SK-N-DZ (cell line): ENCODE measurements at places on chromosomes 6 and 20.

GRCh38 chr20:48080583-48080982 is 295.3 kb upstream of the SULF2 start:
- DNase-seq = no peak

DNA sequence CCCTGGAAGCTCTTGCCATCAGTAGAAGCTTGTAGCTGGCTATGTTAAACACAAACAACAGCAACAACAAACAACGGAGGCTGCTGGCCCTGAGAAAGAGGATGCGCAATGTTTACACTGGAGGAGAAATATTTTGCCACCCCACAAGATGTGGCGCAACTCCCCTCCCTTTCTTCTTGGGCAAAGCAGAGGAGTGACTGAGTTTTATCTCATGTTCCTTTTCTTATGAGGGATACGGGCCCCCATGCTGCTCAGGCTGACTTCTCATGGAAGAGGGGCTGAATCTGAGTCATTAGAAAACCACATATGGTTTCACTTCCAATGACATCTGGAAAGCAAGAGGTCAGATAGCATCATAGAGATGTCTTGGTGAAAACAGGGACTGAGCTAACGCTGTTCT is 75.9 kb upstream of the HDDC2 start:
- peak; percentile 21 for DNase-seq

DNA sequence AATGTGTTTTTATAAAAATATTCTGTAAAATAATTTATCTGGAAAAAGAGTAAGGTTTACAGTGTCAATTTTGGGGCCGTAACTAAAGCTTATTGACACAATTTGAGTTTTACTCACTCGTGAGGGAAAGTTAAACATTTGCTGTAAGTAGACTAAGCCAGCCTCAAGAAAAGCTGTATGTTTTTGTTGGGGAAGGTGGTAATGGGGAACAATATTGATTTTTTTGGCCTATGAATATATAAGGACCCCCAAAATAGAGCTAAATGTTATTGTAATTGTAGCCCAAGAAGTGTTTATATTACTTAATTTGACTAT is 1.4 kb downstream of the SENP6 start:
- no peak for DNase-seq

- DNase-seq = no peak
Observed at GRCh38 chr6:42313941-42314570, 96.4 kb upstream of the MRPS10 start.

- no peak for DNase-seq
Observed at GRCh38 chr20:32281711-32282110, 4.3 kb downstream of the KIF3B start.

- no peak for DNase-seq
Observed at GRCh38 chr6:11766589-11767450, 11.8 kb downstream of the ADTRP start.

- DNase-seq = no peak
Observed at GRCh38 chr6:90111387-90111786, 185.3 kb downstream of the BACH2 start.

DNA sequence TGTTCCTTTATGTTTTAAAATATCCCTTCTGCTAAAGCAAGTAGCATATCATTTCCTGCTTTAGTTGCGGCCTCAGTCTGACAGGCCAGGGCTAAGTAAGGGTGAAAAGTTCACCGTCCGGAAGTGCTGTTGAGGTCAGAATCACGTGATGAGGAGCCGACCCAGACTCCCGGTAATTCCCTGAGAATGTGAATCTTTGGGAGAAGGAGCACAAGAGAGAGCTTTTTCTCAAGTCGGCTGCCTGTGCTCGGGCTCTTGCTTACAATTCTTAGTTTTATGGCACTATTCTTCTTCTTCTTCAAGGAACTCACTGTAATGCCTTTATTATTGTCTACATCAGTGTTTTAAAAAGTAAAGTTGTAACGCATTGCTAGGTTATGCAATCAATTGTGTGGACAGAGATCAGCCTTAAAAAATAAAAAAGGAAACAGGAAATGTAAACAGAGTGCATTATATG is 309.3 kb downstream of the PRL start:
- peak; percentile 86 for DNase-seq

- no peak for DNase-seq
Observed at GRCh38 chr6:41043151-41043550, 884 bp downstream of the TSPO2 start.

- DNase-seq = no peak
Observed at GRCh38 chr6:25156123-25156522, 123.1 kb upstream of the CARMIL1 start.

DNA sequence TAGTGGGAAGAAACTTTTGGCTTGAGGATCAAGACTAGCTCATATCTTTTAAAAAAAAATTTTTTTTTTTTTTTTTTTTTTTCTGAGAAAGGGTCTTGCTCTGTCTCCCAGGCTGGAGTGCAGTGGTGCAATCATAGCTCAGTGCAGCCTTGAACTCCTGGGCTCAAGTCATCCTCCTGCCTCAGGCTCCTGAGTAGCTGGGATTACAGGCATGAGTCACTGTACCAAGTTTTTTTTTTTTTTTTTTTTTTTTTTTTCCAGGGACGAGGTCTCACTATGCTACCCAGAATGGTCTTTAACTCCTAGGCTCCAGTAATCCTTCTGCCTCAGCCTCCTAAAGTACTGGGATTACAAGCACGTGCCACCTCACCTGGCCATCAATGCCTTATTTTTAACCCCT is 27.9 kb downstream of the GCLC start:
- no peak for DNase-seq

DNA sequence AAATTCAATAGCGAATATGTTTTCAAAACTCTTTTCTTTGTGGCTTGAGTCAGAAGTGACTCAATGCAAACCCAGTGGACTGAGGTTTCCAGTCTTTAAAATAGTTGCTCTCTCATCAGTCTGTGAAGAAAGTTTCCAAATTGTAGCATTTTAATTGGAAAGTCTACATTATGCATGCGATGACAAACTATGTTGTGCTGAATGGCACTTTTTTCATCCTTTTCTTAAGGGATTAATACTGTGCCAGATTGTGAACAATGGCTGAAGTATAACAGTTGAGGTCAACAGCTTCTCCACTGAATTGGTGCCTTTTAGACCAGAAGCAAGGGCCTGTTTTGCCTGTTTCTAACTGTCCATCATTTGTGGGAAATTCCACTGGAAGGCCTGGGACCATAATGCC is 377.1 kb downstream of the BTBD9 start:
- DNase-seq = no peak

GRCh38 chr6:152271776-152272464 is 365.2 kb downstream of the SYNE1 start:
- DNase-seq = no peak

- peak; percentile 57 for DNase-seq
Observed at GRCh38 chr6:37103169-37104039, 66.5 kb upstream of the PIM1 start.

DNA sequence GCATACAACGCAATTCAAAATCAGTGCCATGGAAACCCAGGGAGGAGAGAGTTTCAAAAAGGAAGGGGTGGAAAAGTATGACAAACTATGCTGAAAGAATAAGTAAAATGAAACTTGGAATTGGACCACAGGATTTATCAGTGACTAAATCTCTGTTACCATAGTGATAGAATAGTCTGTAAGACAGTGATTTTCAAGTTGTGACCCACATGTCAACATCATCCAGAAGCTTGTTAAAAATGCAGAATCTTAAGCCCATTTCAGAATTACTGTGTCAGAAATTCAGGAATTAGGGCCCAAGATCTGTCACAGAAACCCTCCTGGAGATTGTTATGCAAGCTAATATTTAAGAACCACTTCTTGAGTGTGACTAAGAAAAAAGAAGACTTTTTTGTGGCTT is 417.7 kb upstream of the JAG1 start:
- no peak for DNase-seq

- no peak for DNase-seq
Observed at GRCh38 chr20:15703171-15703911, 869.9 kb downstream of the KIF16B start.

- no peak for DNase-seq
Observed at GRCh38 chr6:168417679-168418557, 23.1 kb upstream of the SMOC2 start.

- no peak for DNase-seq
Observed at GRCh38 chr6:143015300-143015706, 45.4 kb upstream of the AIG1 start.

DNA sequence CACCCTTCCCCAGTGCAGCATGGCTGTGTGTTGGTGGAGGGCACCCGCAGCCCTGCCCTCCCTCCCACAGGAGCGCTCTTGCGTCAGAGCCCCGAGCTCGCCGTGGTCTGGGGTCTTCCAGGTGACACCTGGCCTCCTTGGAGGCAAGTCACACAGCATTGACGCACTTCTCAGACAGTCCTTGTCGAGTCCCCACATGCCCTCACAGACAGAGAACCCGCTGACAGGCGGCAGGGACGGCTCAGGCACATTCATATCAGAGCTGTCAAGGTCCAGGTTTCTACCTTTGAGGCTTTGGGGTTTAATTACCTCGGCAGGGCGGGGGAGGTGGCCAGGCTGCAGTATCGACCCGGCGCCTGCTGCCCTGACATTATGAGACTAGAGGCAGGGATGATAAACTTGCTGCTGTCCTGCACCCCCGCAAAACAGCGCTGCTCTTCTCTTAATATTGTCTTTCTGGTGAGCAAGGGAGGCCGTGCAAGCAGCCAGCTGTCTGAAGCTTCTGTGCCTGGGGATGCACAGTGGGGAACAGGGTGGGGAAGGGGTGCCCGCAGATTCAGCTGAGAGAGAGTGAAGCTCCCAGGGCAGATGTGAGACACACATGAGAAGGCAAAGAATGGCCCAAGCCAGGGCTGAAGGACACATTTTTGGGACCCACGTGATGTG is 4.7 kb downstream of the NPEPL1 start:
- DNase-seq = no peak

GRCh38 chr6:138157986-138158638 is 3.6 kb upstream of the ARFGEF3 start:
- no peak for DNase-seq

DNA sequence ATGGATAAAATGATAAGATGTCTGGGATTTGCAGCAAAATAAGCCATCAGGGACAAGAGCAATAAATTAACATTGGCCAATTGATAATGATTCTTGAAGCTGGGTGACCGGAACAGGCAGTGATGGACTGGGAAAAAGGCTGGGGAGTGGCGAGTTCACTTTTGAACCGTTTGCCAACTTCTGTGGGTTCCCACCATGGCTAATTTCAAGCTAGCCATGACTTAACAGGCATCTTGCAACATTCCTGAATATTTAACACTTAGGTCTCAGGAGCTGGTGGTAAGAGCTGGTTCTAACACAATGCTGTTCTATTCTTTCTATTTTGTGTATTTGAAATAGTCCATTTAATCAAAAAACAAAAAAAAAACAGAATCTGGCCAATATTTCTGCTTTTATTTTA is 37.6 kb upstream of the CD83 start:
- DNase-seq = no peak

GRCh38 chr6:43217351-43217750 is 11.9 kb downstream of the DNPH1 start:
- no peak for DNase-seq

DNA sequence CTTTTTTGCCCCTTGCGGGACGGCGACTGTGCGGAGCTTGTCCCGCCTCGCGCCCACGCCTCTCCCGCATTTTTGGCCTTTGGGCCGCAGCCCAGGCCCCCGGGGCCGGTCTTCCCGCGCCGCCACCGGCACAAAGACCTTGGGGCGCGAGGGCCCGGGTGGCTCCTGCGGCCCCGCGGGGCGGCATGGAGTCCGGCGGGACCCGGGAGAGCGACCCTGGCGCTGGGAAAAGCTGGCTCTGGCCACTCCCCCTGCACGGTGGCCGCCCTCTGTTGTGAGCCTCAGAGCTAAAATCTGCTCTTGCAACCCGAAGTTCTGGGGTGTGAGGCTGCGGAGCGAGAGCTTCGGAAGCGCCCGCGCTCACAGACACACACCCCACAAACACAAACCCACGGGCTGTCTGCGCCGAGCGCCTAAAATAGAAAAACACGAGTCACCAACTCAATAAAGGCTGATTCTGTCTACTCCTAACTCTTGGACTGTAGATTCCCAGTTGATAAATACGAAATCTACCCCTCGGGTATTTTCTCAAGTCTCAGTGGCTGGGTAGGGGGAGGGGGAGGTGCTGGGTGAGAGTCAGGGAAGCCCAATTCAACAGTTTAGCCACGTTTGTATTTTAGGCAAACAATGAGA is 496 bp upstream of the BEND3 start:
- DNase-seq = peak; percentile 83

GRCh38 chr20:40572251-40572650 is 116.8 kb downstream of the MAFB start:
- no peak for DNase-seq

GRCh38 chr20:48006036-48006833 is 221.0 kb upstream of the SULF2 start:
- no peak for DNase-seq
